Activated T-helper 17 cell treated with anti-CD3 and anti-CD28 coated beads, Interleukin-2, amount 50 U/mL, for 72 hours (primary cell): ENCODE measurements at places on chromosomes 7 and 10.

- ATAC-seq = no peak
These were observed 37.8 kb downstream of the TBATA start for GRCh38 chr10:70747192-70747965.

DNA sequence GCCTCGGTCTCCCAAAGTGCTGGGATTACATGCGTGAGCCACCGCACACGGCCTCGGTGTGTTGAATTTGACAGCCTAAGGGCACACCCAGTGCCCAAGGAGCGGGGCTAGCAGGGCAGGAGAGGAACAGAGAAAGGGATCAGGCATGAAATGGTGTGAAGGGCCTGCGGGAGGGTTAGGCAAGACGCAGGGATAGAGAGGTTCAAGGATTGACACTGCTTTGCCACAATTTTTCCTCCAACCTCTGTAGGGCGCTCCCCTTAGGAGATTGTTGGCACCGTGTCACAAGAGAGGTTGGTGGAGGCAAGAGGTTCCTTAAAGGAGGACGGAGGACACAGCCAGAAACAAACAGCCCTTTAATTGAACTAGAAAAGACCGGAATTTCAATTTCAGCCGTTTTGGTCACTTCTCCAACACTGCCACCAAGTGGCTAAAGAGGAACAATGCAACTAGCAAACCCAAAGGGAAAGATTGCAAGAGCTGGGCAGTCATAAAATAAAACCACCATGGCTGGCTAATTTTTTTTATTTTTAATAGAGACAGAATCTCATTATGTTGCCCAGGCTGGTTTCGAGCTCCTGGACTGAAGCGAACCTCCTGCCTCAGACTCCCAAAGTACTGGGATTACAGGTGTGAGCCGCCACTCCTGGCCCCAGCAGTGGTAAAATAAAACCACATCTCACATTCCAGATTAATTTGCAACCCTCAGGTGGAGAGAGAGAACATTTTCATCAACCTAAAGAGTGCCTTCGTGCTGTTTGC lies 6.9 kb upstream of the CREB3L2 start:
- peak; percentile 44 for ATAC-seq

GRCh38 chr10:61548364-61548763 lies 95.2 kb upstream of the TMEM26 start:
- no peak for ATAC-seq

DNA sequence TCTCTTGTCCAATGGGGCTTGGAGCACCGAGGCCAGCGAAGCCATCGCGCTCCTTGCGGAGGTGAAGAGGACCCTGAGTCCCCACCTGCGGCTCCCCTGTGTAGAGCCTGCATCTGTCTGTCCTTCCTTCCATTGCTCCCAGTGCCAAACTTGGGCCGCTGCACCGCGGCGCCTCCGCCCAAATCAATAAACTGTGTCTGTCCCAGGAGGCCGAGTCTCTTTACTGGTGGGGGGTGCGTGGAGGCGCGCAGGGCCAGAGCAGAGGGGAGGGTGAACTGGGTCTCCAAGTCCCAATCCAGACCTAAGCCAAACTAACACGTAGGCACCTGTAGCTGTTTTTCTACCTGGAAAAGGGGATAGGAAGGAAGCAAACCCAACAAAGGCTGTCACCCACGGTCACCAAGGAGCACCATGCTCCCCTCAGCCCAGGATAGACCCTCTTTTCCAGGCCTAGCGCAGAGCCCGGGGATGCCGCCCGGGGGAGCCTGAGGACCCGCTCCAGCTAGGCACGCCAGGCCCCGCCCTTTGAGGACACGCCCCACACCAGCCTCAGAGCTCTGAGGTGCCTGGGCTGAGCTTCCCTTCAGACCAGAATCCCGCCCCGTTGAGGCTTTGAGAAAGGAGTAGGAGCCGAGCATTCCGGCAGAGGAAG lies 1.2 kb upstream of the CHAT start:
- ATAC-seq = no peak

- ATAC-seq = peak; percentile 14
These were observed 609 bp downstream of the DOCK4 start for GRCh38 chr7:112205343-112206237.

- no peak for ATAC-seq
These were observed at the start of gene CYP17A1 for GRCh38 chr10:102837230-102837721. Gene CYP17A1 (minus strand): TSS chr10:102837413. CDS start chr10:102837361, 52 bp downstream.

- no peak for ATAC-seq
These were observed 20.4 kb upstream of the PIK3AP1 start for GRCh38 chr10:96740579-96741281.

DNA sequence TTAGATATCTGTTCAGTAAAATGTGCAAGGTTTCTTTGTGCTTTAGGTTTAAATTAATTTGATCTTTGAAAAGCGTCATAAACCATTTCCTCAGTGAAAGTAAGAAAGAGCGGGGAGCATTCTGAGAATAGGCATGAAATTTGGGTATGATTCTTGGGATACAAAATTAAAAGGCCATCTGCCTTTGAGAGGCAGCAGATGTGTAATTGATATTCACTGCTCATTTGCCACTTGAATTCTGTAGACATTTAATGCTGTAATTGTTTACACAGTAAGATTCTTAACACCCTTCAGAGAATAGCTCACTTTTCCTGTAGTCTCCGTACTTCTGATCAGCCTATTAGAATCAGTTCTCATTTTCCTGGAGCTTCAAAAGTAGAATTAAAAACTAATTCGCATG lies 18.7 kb downstream of the FRMD4A start:
- ATAC-seq = no peak

DNA sequence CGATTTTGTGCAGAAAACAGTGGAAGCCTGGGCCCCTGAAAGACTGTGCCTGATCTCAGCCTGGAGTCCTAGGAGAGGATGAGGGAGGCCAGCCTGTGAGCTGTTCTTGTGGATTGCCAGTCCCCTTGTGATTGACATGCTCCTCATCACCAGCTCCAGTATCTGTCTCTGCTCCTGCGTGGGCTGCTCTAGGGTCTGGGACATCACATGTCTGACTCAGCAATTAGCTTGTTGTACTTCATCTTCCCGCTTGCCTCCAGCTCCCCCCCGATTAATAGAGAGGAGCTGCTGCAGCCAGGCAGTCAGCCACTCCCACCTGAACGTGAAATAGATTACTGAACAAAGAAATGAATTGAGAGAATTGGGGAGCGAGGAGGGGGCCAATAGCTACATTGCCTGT lies 99.6 kb upstream of the TBX20 start:
- no peak for ATAC-seq

GRCh38 chr7:159328096-159328495 lies 183.4 kb upstream of the VIPR2 start:
- ATAC-seq = no peak

DNA sequence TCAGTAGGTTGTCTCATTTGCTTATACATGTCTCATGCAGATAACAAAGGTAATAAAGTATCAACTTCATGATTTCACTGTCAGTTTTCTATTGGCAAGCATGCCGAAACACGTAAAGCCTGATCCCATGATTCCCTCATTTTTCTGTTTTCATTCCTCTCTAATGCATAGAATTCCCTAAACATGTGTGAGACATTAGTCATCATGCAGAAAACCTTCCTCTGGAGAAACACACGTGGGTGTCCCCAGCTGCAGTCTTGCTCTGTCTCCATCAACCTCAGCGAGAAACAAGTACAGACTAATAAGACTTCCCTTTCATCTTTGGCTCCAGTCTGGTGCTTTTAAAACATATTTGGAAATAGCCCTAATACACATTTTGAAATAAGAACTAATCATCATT lies 432.7 kb upstream of the VSTM2A start:
- ATAC-seq = no peak

- no peak for ATAC-seq
These were observed 490.3 kb downstream of the SDK1 start for GRCh38 chr7:3791327-3791726.

DNA sequence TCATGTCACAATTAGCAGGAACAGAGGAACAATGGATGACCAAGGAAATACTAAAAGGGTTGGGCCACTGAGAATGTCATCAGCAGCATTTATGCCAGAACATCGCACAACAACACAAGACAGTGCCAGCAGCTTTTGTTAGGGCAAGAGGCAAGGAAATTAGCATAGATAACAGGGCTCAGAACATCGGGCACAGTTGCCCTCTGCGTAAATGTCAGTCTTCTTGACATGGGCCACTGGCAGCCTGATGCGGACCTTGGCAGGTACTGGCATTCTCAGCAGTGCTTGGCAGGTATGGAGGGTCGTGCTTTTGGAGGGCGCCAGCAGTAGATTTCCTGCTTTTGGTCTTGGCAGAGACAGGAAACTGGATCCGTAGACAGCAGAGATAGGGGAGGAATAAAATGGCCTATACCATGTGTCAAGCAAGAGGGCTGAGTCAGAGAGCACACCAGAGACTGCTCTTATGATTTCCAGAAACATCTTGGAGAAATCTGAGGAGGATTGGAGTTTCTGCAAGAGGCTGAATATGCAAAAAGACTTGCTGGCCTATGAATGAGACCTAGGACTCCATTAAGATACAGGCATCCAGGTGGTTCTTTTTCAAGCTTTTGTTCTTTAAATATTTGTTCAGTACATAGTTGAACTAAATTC lies 371.5 kb upstream of the MTPN start:
- no peak for ATAC-seq

DNA sequence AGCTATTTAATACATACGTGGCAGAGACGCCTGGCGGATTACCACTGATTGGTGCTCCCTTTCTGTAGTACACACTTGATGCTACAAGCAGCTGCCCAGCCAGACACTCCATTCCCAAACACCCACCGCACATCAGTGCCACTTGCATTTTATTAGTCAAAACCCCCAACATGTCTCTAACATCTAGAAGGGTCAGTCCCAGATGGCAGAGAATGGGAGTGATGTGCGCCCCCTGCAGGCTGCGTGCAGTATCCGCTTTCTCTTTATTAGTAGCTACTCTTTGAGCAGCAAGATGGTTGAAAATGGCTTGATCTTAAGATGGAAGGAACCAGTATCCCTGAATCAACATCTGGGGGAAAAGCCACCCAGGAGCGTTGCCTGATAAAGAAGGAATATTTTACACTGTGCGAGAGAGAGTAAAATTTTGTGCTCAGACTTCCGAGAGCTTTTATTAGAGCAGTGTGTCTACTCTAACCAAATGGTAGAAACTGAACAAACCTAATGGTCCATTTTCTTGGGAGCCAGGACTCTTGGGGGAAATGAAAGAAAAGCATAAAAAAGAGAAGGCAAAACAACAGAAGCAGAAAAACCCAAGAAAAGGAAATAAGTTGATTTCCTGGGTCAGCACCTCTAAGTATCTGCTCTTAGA lies 78.3 kb downstream of the ST8SIA6 start:
- ATAC-seq = no peak

DNA sequence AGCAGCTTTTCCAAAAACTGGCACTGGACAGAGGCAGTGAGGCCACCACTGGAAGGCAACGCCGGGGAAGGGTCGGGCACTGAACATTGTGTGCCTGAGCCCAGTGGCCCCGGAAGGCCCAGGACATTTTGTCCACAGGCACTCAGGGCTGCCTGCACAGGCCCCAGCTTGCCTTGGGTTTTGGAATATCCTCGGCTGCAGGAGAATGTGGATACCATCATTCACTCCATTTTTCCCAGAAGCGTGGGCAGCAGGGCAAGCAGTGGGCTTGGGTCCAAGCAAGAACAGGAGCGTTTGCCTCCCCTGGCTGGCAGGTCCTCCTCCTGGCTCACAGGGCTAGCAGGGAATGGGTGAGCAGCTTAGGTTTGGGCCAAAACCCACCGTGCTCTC lies 147.4 kb downstream of the EBF3 start:
- no peak for ATAC-seq

GRCh38 chr10:130424418-130424817 lies 288.2 kb downstream of the GLRX3 start:
- no peak for ATAC-seq

DNA sequence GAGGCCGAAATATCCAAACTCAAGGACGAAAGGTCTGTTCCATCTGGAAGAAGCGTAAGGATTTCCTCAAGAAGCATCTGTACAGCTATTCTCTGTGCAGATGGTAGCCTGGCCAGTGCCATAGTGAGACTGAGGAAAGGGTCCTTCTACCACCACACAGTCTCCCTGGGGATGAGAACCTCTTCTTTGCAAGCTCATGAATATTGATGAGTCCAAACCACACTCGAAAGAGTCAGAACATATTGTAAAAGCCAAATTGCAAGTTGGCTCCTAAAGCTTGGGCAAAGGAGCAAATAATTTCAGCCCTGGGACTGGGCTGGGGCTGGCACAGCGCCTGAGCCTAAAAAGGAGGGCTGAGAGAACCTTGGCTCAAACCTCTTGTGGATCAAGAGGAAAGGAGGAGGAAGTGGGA lies 66.1 kb upstream of the PIP4K2A start:
- no peak for ATAC-seq

GRCh38 chr7:26390016-26390415 lies 98.4 kb downstream of the SNX10 start:
- ATAC-seq = no peak

DNA sequence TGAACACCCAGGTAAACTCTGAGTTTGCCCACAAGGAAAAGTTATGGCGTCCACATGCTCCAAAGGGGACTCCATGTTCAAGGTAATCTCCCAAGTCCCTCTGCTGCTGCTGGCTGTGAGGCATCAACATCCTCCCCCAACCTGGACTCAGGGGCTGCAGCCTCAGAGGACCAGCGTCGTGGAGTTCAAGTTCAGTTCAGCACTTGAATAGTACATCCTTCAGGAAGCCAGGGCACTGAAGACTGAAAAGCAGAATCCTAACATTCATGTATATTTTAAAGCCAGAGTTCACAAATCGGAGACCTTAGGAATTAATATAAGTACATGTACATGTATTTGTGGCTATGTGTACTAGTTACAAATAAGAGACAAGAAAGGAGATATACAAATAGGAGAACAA lies 90.4 kb downstream of the PTPRE start:
- ATAC-seq = no peak

GRCh38 chr7:29335188-29336083 lies 140.9 kb downstream of the CHN2 start:
- ATAC-seq = no peak

DNA sequence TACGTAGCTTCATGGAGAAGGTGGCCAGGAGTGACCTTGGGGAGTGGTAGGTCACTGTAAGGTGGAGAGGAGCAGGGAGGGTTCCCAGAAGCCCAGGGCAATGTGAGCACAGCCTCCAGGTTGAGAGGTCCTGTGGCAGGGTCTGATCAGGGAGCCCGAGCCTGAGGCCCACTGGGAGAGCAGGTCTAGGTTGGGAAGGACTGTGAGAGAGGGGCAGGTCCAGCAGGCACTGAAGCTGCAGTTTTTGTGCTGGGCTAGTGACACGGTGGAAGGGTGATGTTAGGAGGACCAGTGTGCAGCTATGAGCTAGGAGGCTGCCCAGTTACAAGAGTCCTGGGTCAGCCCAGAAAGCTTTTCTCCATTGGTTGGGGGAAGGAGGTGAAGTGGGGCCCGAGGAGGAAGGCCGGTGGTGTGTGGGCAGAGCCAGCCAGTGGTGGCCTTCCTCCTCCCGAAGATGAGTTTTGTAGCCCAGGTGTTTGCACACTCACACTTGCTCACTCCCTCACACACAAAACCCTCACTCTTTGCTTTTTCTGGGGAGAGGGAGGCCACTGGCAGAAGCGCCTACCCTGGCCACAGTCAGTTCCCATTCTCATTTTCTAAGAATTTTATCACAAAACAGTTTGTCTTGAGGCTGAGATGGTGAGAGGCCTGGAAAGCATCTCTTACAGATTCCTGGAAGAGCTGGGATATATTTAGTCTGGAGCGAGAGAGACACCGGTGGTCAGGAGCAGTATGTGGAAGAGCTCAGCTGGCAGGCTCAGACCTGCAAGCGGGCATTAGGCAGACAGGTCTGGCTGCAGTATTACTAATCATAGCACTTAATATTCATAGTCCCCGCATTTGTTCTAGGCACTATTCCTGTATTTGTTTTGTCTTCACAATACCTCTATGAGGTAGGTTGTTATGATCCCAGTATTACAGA lies 57.1 kb downstream of the ZNF467 start:
- ATAC-seq = no peak

GRCh38 chr10:132628966-132629900 lies 91.6 kb downstream of the INPP5A start:
- ATAC-seq = no peak

- no peak for ATAC-seq
These were observed 53.9 kb downstream of the WIPF3 start for GRCh38 chr7:29860186-29860585.
